ENCODE measurements at places on chromosomes 2 and 18.
A peak's percentile ranks its signal among the peaks of the same experiment; 100 is the strongest.

- DNase-seq: no peak
Measured at GRCh38 chr2:67050622-67051021, 346.5 kb upstream of the ETAA1 start.

DNA sequence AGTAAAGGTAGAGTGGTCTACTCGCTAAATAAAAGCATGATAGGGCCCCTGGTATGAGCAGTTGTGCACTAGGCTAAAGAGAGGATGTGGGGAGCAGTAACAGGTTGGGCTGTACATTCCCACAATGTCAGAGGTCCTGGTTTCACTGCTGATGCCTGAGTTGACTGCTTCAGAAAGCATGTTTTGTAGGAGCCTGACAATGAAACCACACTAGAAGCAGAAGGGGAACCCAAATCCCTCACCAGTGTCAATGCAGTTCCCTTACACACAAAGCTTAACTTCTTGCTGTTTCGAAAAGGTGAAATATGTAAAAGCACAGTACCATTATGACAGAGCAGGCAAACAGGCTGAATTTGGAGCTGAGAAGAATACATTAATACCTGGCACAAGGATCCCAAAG, 291.7 kb upstream of the KYNU start:
- no peak for DNase-seq

DNA sequence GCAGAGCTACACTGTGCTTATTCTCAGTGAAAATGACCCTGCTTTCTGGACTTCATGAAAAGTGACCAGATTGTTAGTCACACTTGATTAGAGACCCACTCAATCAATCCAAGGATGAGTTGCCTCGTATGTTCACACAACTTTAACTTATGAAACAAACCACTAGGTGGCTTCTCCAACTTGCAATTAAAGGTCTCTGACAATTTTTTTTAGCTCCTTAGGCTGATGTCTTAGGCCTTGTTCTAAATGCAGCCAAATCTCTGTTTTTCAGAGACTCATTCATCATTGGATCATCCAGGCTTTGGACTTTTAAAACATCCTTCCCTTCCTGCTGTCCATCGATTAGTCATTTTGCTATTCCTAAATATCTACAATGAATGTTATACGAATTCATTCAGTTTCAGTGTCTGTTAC, 63.4 kb downstream of the MREG start:
- DNase-seq: no peak

DNA sequence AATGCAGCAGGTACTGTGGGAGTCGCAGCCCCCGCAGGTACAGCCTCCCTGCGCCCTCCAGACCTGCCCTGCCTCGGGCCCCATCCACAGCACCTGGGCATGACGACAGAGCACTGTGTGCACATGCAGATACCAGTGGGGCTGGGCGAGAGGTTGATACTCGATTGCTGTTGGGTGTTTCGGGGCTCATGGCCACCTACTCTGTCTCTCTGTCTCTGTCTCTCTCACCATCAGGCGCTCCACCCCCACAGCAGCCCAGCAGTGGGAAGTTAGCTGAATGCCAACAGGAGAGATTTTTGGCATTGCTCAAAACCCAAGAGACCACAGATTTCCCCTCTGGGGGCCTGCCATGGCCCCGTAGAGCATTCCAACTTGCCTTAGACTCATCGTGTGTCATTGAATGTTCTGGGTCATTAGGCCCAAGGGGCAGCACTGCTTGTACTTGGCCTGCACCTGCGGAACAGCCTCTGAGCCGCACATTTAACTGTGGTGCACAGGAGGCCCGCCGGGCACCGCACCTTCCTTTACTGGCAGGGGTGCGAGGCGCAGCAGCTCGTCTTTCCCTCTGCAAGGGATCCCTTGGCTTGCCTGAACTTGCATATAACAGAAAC, 18.8 kb downstream of the KCNIP3 start:
- DNase-seq: peak; percentile 84

DNA sequence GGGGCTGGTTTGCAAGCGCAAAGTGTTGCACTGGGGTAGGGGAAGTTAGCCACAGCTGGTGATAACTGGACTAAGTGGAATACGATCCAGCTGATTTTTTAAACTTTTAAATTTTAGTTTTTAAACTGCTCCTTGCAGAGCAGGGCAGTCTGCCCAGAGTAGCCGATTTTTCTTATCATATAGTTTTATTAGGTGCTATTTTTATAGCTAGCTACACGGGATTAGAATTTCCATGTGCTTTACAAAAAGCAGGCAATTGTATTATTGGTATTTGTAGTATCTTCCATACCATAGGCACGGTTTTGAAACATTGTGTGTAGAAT, 9.6 kb downstream of the CPLX4 start:
- no peak for DNase-seq

DNA sequence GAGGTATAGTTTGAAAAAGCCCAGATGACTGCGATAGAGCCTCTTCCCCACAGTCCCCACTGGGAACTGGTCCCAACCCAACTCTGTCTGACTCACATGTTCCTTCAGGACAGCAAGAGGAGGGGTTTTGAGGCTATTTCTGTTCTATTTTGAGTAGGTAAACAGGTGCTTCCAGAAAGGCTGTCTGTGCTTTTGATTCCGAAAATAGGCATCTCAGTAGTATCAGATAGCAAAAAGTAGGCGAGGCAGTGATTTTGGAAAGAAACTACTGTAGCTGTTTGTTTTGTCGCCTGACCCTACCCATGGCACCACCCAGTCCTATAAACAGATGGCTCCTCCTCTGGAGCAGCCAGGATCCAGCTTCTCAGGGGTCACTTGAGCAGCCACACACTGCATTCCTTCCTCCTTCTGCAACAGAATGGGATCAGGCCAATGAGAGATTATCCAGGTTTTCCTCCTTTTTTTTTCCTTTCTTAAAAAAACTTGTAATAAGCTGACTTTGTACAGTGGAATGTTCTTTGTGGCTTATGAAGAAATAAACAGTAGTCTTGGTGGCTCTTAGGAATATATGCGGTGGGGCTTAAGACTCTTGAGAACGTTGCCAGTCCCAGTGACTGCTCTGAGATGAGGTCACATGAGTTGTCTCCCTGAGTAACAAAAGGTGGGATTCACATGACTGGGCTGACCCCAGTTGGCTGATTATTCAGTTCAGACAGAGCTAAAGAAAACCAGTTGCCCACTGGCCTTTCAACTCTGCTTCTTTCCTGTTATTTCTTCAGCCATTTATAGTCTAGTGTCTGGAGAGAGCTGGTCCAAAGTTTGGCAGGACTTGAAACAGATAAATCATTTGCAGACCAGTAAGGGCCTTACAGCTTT, 98.6 kb downstream of the KCNS3 start:
- peak; percentile 16 for DNase-seq

- DNase-seq: no peak
Measured at GRCh38 chr2:42342795-42343241, 18.2 kb downstream of the COX7A2L start.

DNA sequence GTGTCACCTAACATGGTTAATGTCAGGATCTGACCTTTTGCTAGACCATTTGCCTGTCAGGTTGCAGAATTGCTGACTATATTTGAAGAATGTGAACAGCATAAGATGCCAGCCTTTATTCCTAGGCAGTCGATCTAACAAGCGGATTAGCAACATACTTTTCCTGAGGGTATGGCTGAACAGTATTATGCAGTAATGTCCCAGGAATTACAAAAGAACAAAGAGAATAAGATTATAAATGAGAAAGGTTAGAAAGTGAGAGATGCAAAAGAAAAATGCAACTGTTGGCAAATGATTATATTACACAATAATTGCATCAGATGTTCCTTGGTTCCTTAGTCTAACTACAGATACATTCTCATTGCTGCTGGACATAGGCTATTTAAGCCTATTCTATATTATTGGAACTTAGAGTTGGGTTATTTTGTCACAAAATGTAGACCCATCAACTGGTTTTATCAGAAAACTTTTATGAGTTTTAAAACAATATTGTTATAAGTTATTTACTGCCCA, 647.1 kb upstream of the CRIM1 start:
- no peak for DNase-seq

DNA sequence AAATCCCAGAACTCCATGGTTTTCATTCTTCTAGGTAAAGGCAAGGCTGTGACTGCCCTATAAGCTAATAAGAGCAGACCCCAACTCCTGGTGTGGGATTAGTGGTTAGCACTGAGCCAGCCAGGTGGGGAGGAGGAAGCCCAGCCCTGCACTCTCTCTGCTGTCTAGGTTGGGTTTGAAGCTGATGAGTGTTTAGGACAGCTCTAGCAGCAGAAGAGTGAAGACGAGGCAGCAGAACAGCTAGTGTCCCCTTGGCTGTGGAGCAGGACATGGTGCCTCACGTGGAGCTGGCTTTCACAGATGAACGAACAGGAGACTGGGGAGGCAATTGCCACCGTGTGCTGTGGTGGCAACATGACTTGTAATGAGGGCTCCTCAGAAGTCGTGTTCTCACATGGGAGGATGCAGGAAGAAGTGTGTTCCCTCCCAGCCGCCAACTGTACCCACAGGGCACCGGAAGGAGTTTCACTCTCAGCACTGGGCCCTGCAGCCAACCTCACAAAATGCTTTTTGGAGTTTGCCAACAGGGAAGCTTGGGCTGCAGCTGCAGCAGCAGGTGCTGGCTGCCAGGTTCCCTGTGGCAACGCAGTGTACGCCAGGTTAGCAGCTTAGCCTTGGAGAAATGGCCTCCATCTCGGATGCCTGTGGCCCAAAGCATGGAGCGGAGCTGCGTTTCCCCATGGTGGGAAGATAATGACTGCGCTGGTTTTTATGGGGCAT, 328.2 kb downstream of the SETBP1 start:
- DNase-seq: no peak

- peak; percentile 95 for DNase-seq
Measured at GRCh38 chr18:35478520-35479435, 19.0 kb downstream of the INO80C start.

GRCh38 chr18:37516361-37516853, 49.2 kb downstream of the CELF4 start:
- no peak for DNase-seq

DNA sequence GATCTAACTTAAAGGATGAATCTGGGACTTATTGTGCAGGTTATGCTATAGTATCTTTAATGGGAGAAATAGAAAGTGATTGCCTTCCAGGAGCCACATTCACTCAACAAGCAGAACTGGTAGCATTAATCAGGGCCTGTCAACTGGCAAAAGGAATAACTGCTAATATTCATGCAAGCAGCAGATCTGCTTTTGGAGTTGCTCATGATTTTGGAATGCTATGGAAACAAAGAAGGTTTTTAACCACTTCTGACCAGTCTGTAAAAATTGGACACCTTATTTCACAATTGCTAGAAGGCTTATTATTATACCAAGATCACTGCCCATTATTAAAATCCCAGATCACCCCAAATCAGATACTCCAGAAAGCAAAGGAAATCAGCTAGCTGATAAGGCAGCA, 200.4 kb downstream of the MREG start:
- DNase-seq: no peak

DNA sequence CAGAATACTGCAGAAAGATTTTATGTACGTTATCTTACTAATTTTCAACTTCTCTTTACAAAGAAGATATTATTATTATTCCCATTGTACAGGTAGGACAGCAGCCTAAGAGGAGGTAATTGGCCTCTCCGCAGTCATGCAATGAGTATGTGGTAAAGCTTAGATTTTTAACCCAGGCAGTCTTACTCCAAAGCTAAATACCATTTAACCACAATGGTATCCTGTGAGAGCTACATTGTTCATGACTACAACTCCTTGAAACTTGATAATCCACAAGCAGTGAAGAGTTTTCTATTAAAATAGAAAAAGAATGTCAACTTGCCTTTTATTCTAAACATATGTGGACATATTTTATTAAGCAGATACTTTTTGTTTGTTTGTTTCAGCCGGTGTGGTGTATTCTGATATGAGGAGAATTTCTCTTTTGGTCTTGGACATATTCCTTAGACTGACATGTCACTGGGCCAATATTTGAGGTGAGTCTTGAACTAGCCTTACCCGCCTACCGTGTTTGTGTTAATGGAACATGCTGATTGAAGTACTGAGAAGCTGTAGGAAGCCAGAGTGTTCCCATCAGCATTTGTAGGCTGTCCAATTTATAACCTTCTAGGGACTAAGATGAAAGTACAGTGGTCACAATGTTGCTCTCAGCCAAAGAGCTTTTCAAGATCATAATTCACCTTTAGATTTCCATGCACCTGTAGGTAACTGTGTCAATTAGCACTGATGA, 293.9 kb upstream of the DCC start:
- DNase-seq: no peak

GRCh38 chr2:29469516-29469915, 354.3 kb downstream of the CLIP4 start:
- no peak for DNase-seq

DNA sequence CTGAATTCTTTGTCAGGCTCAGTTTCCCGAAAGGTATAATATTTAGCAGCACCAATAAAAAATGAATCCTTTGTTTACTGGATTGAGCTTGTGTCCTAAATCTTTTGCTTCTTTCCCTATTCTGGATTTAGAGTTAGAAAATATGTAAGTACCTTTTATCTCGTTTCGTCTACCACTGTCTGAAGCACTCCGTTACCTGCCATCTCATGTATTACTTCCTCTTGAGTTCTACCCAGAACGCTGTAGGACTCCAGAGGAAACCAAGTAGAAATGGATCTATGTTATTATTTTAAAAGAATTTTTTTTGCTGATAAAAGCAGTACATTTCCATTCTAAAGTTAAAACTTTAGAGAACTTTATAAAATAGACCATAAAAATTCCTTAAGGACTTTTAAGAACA, 13.5 kb downstream of the ANKRD12 start:
- DNase-seq: no peak

DNA sequence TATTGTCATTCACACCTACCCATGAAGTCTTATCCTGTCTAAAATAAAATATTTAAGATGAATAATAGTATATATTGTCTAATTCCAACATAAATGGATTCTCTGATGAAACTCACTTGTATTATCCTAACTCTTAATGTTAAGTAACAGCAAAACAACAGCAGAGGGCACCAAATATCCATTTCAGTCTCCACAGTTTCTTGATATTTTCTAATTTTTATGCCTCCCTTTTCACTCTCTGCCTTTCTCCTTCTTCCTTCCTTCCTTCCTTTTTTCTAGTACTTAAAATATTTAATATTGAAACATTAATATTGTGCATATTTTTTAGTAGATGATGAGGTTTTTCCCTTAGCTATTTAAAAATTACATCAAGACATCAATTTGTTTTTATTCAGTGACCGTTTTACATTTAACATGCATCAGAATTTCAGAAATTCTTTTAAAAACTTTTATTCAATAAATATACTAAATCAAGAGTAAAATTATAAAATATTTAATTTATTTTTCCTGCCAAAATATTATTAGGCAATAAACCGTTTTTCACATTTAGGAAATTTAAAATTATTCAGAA, 97.6 kb downstream of the WDR7 start:
- no peak for DNase-seq

- DNase-seq: peak; percentile 24
Measured at GRCh38 chr18:74840492-74841167, 243.0 kb downstream of the ZNF407 start.

GRCh38 chr2:23563673-23564614, 179.0 kb downstream of the KLHL29 start:
- DNase-seq: no peak

DNA sequence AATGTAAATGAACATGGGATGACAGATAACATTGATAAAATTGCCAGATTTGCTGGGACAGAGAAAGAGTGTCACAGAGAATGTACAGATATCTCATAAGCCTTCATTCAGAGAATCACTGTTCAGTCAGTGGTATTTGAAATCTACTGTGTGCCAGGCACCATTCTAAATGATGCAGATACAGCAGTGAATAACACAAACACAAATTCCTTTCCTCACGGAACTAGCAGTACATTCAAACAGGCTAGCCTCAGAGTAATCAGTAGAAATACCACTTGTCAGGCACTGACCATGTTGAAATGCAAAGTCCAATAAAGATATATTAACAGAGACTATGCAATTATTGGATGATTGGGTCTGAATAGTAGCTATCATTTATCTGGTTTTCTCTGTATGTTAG, 211.0 kb downstream of the RDH14 start:
- no peak for DNase-seq

- no peak for DNase-seq
Measured at GRCh38 chr2:240023792-240024191, 1.4 kb downstream of the NDUFA10 start.
